Activated T-helper 9 cell treated with anti-CD3 and anti-CD28 coated beads, Interleukin-2, amount 50 U/mL, for 16 hours (primary cell): ENCODE measurements at places on chromosomes 5 and 9.

DNA sequence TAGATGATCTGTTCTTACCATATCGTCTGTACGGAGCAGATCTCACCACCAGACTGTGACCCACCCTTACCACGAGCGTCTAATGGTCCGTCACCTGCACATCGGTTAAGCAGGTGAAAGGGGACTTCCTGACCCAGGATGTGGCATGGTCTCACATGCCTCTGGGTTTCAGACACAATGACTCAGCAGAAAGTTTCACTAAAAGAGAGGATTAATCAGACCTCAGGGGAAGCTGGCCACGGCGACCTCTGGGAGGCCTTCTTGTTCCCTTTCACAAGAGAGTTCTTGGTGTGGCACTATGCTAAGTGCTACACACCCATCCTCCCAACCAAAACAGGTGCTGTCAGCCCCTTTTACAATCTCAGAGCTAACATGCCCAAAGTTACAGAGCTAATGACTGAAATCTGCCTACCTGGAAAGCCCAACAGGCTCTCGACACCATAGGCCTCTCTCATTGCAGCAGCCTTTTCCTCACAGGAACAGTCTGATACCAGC, 41.6 kb downstream of the ADAMTS12 start:
- no peak for DNase-seq

- DNase-seq = no peak
Measured at GRCh38 chr5:68454766-68455165, 239.2 kb downstream of the PIK3R1 start.

GRCh38 chr5:1186351-1187233, 14.8 kb upstream of the SLC6A19 start:
- no peak for DNase-seq

DNA sequence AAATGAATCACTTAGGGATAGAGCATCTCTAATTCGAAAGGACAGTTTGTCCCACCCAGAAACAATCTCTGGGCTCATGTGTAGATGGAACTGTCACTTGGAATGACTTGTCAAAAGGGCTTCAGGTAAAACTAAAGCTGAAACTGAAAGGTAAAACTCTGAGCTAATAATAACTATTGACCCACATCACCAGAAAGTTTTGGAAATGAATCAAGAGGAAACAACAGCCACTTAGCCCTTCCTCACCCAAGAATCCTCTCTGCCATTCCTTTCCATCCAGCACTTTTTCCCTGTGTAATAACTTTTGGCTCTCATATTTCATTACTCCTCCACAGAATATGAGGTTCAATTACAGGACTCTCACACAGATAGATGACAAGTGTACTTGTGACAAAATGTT, 14.0 kb upstream of the GLRX start:
- DNase-seq = no peak

DNA sequence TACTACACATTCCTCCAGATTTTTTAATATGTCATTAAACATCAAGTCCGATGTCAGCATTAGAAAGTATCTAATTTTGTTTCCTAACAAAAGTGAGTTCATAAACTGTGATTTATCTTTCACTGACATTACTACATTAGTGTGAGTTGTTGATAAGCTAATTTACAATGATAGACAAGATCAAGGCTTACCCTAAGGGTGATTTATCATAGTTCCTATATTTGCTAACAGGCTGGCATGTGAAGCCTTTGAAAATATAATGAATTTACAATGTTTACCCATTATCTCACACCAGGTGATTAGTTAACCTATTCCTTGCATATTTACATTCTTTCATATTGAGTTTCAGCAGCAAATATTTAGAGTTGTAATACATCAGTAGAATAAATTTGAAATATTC, 1096.9 kb upstream of the NUDT12 start:
- no peak for DNase-seq

DNA sequence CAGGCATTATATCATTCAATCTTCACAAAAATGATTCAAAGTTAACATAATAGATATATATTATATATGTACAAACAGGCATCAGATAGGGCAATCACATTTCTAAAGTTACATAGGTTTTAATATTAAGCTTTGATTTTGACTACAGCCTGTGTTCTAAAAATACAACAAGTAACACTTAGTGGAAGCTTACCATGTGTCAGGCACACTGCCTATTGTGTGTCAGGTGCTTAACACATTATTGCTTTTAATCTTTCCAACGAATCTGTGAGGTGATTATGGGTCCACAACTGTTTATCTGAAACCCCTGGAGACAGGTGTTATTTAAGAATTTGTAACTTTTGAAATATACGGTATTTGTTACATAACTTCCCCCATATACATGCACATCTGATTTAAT, 25.2 kb downstream of the FBN2 start:
- no peak for DNase-seq

GRCh38 chr9:4263591-4263990, 36.3 kb downstream of the GLIS3 start:
- no peak for DNase-seq

DNA sequence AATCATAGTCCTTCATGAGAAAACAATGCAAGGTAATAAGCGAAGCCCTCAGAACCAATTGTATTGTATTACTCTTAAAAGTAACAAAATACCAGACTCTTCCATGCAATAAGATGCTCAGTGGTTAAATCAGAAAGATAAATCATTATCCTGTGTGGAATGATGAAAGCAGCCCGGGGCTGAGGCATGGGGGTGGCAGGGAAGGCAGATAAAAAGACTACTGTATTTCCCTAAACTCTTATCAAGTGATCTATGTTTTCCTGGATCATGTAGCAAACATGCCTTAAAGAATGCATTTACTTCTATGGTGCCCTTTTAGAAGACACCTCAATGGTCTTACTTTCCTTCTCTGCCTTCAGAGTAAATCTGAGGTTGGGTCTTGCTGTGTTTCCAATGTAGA, 105.6 kb upstream of the DAPK1 start:
- DNase-seq = no peak

- DNase-seq = no peak
Measured at GRCh38 chr5:96896276-96896675, 20.0 kb downstream of the ERAP2 start.

- no peak for DNase-seq
Measured at GRCh38 chr5:13674391-13674790, 270.1 kb downstream of the DNAH5 start.

DNA sequence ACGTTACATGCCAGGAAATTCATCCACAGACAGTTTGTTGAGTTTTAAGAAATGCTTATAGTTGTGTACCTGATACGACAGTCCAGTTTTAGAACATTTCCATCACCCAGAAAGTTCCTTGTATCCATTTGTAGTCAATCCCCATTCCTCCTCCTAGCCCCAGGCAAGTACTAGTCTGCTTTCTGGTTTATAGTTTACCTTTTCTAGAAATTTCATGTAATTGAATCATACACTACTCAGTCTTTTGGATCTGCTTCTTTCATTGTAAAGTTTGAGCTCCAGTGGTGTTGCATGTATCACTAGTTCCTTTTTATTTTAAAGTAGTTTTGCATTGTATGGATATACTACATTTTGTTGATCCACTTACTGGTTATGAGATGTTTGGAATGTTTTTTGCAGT, 291.2 kb downstream of the AOPEP start:
- DNase-seq = no peak

GRCh38 chr9:91276513-91276912, 85.2 kb downstream of the AUH start:
- DNase-seq = no peak

GRCh38 chr9:21060919-21061561, 16.7 kb downstream of the IFNB1 start:
- no peak for DNase-seq

GRCh38 chr9:16828340-16829281, 41.9 kb downstream of the BNC2 start:
- no peak for DNase-seq

- no peak for DNase-seq
Measured at GRCh38 chr5:66814146-66814991, 218.2 kb downstream of the MAST4 start.

DNA sequence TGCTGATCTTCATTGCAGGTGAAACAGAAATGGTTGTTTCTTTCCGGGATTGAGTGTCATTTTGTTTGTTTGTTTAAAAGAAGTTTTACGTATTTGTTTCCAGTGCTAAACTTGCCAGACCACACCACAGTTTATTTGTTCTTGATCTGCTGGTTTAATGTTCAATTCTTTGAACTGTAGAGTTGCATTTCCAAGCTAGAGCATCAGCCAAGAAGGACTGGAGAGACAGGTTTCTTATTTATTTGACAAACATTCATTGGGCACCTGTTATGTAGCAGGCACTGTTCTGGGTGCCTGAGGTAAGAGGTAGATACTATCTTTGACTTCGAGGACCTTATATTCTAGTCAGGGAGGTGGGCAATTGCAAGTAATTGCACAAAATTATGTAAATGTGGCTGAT, 45.0 kb downstream of the MCCC2 start:
- no peak for DNase-seq

GRCh38 chr9:19464764-19465585, 56.2 kb downstream of the ACER2 start:
- peak; percentile 57 for DNase-seq

- DNase-seq = no peak
Measured at GRCh38 chr5:73587923-73588322, 22.4 kb downstream of the UTP15 start.

GRCh38 chr5:102229685-102230084, 66.4 kb downstream of the SLCO4C1 start:
- no peak for DNase-seq

- DNase-seq = no peak
Measured at GRCh38 chr9:124770359-124771020, 621 bp downstream of the NR6A1 start.

GRCh38 chr5:35924122-35924949, 14.1 kb downstream of the CAPSL start:
- no peak for DNase-seq

GRCh38 chr5:145825751-145826180, 9.4 kb downstream of the PRELID2 start:
- no peak for DNase-seq

GRCh38 chr9:129649726-129650679, 8.1 kb upstream of the ASB6 start:
- no peak for DNase-seq

- DNase-seq = no peak
Measured at GRCh38 chr5:45288746-45289145, 407.4 kb downstream of the HCN1 start.

- DNase-seq = no peak
Measured at GRCh38 chr5:143582869-143583268, 179.4 kb upstream of the NR3C1 start.

- DNase-seq = no peak
Measured at GRCh38 chr5:19739671-19740070, 248.3 kb downstream of the CDH18 start.

DNA sequence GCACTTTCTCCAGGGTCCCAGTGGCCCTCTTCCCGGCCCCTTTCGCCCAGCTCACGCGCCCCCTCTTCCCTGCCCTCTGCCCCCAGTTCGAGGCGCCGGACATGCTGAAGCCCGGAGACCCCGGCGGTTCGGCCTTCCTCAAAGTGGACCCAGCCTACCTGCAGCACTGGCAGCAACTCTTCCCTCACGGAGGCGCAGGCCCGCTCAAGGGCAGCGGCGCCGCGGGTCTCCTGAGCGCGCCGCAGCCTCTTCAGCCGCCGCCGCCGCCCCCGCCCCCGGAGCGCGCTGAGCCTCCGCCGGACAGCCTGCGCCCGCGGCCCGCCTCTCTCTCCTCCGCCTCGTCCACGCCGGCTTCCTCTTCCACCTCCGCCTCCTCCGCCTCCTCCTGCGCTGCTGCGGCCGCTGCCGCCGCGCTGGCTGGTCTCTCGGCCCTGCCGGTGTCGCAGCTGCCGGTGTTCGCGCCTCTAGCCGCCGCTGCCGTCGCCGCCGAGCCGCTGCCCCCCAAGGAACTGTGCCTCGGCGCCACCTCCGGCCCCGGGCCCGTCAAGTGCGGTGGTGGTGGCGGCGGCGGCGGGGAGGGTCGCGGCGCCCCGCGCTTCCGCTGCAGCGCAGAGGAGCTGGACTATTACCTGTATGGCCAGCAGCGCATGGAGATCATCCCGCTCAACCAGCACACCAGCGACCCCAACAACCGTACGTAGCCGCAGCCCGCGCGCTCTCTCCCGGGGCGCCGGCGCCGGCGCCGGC, 1.0 kb downstream of the PRDM6 start:
- DNase-seq = no peak

DNA sequence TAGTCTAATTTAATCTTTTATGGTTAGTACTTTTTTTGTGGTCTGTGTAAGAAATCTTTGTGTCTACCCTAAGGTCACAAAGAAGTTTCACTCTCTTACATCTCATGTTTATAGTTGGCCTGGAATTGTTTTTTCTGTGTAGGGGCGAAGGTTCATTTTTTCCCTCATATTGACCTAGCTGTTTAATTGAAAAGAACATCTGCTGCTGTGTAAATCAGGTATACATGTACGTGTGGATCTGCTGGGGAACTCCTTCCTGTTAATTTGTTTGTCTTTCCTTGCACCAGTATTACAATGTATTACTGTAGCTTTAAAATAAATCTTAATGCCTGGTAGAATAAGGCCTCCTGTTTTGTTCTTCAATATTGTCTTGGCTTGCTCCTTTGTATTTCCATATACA, 37.8 kb downstream of the EXOSC2 start:
- DNase-seq = no peak

GRCh38 chr9:25519286-25519685, 159.0 kb downstream of the TUSC1 start:
- DNase-seq = no peak

- DNase-seq = no peak
Measured at GRCh38 chr5:95609711-95610110, 10.2 kb upstream of the GPR150 start.

- no peak for DNase-seq
Measured at GRCh38 chr5:135966165-135966564, 11.4 kb upstream of the LECT2 start.

DNA sequence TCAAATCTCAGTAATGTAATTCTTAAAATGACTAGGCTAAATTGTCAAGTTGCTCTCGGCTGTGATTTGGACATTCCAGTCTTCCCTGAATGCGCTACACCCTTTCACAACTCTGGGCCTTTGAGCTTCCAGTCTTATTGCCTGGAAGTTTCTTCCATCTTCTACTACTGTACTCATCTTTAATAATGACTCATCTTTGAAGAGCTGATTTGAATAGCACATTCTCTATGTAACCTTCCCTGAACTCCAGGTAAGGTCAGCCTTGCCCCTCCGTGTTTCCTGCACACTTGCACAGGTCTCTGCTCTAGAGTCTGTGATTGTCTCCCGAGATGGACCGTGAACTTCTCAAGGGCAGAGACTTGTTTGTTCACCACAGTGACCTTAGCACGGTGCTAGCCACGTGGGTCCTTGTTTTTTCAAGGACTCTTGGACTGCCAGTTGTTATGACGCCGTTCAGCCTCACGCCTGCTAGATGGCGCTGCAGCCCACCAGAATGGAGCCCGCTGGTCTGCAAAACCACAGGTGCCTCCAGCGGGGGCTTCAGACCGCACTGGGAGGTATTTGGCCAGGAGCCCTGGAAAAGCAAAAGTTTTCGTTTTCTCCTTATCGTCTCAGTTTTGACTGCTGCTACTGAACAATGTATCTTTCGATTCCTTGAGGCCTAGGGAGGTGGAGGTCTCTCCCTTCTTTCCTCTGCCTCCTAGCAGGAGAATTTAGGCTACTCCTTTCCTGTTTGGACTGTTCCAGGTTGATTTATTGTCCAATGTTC, 44.4 kb downstream of the SEC61B start:
- DNase-seq = peak; percentile 30
